ENCODE measurements at places on chromosomes 13 and 19.
A peak's percentile ranks its signal among the peaks of the same experiment; 100 is the strongest.

DNA sequence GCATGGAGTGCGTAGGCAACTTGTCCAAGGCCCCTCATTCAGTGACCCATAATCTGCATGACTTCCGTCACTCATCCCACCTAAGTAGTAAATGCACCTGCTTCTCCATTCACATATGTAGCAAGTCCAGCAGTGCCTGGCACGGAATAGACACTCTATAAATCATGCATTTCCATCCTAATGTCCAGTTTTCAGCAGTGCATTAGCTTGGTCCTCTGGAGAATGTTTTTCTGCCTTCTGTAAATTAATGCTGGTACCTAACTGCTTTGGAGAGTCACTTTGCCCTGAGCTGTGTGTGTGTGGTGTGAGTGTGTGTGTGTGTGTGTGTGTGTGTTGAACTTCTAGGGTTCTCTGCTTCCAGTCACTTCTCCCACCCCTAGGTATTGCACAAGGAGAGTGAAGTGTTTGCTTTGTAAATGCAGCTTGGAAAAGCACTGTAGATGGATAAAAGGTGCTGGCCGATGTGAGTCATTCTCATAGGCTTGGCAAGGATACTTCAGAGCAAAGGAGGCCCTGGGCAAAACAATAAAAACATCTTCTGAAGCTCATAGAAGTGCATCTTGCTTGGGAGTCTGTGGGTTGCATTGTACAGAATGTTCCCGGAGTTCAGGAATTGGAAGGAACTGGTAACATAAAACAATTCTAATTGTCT lies 181.8 kb downstream of the KATNAL1 start:
- DNase-seq: no peak

DNA sequence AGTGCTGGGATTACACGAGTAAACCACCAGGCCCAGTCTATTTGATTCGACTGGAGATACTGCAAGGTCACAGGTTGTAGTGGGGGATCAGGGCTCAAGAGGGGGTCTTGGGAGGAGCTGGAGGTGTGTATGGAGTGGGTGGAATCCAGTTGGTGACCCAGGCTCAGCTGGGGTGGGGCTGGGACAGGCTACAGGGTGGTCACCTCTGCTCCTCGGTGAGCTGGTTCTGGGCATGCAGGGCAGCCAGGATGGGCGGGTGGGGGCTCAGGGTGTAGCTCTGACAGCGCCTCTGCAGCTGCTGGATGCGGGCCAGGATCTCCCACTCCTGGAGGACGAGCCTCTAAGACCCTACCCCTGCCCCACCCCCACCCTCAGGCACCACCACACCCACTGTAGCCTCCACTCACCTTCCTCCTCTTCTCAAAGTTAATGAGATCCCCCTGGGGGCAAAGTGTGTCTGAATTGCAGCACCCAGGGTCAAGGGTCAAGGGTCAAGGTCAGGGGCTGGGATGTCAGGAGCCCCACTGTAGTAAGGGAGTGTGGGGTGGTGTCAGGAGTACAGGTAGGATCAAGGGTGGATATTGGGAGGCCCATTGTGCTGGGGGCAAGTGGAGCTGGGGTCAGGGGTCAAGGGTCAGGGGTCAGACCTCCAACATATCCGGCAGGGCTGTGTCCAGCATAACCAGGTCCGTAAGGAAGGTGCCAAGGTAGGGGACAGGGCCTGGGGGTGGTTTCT lies 17.1 kb downstream of the RGL3 start:
- no peak for DNase-seq

DNA sequence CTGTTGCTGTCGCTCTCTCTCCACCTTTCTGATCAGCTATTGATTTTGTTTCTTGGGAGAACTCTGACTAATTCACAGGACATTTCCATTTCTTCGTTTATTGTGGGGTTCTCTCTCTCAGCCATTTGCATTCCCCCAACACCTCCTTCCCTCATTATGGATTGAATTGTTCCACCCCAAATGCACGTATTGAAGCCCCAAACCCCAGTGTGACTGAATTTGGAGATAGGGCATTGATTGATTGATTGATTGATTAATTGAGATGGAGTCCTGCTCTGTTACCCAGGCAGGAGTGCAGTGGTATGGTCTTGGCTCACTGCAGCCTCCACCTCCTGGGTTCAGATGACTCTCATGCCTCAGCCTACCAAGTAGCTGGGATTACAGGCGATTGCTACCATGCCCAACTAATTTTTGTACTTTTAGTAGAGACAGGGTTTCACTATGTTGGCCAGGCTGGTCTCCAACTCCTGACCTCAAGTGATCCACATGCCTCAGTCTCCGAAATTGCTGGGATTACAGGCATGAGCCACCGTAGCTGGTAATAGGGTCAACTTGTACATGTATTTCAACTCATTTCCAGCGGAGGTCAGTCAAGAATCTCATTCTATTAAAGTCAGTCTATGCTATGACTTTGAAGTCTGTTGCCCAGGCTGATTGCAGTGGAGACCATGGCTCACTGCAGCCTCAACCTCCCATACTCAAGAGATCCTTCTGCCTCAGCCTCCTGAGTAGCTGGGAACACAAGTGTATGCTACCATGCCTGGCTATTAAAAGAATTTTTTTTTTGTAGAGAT lies 13.6 kb downstream of the NFILZ start:
- DNase-seq: no peak

DNA sequence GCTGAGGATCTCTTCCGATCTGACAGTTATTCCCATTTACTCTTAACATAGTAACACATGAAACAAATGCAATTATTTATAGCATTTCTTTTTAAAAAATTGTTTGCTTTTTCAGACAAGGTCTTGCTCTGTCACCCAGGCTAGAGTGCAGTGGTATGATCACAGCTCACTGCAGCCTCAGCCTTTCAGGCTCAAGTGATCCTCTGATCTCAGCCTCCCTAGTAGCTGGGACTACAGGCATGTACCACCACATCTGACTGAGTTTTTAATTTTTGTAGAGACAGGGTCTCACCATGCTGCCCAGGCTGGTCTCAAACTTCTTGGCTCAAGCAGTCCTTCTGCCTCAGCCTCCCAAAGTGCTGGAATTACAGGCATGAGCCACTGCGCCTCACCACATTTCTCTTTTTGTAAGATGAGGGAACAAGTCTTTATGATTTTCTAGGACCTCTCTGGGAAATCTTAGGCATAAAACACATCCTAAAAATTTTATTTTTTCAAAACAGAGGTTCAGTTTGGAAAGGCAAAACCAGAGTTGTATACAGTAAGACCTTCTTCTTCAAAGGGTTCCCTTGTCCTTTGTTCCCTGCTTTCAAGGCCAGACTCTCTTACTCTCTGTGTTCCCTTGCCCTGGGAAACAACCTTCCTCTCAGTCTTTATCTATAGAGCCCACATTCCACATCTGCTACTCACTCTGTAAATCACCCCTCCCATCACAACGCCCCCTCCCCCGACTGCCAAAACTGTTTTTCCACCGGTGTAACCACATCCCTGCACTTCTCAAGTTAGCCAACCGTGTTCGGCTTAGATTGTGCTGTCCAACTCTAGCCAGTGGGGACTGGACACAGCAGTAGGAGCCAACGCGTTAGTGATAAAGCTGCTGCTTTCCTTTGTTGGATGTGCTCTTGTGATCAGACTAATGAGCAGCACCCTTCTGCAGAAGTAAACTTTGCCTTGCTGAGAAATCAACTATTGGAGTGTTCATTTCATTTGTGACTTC lies 56.2 kb downstream of the DHRS12 start:
- DNase-seq: no peak

- no peak for DNase-seq
These were observed 110.5 kb downstream of the ZDHHC20 start for GRCh38 chr13:21348488-21349120.

GRCh38 chr13:105463011-105463501 lies 1072.4 kb downstream of the EFNB2 start:
- no peak for DNase-seq

GRCh38 chr13:103263448-103263847 lies 197.2 kb upstream of the SLC10A2 start:
- no peak for DNase-seq

GRCh38 chr13:64778002-64778401 lies 2452.1 kb downstream of the PCDH9 start:
- DNase-seq: no peak

DNA sequence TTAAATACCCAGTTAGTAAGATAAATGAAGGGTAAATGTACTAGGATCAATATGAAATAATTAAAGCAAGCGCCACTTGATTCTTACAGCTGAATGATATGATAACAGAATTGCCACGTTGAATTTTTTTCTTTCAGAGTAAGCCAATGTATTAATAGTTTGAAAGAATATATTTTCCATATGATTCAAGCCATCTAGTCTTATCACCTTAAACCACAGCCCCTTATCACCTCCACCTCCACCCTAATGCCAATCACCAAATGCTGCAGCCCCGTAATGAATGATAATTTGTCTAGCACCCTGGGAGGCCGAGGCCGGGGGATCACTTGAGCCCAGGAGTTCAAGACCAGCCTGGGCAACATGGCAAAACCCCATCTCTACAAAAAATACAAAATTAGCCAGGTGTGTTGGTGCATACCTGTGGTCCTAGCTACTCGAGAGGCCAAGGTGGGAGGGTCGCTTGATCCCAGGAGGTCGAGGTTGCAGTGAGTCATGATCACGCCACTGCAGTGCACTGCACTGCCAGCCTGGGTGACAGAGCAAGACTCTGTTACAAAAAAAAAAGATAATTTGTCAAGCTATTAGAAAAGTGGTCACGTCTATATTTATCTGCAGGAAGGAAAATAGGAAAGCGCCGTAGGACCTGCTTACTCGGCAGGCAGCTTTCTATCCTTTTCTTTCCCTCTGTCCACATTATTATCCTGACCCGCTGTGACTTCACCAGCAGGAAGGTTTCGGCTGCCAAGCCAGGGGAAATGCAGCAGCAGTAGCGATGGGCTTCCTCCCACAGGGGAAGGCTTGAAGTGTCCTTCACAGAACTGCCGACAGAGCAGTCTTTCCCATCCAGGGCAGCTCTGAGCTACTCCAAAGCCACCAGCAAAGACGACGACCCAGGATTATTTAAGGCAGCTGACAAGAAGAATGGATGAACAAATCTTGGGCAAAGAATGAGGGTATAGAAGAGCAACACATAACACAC lies 19.7 kb upstream of the CLN5 start:
- DNase-seq: no peak

GRCh38 chr19:11190501-11190900 lies 6.8 kb downstream of the KANK2 start:
- no peak for DNase-seq

- DNase-seq: no peak
These were observed 1.4 kb downstream of the EPN1 start for GRCh38 chr19:55676383-55676782.

DNA sequence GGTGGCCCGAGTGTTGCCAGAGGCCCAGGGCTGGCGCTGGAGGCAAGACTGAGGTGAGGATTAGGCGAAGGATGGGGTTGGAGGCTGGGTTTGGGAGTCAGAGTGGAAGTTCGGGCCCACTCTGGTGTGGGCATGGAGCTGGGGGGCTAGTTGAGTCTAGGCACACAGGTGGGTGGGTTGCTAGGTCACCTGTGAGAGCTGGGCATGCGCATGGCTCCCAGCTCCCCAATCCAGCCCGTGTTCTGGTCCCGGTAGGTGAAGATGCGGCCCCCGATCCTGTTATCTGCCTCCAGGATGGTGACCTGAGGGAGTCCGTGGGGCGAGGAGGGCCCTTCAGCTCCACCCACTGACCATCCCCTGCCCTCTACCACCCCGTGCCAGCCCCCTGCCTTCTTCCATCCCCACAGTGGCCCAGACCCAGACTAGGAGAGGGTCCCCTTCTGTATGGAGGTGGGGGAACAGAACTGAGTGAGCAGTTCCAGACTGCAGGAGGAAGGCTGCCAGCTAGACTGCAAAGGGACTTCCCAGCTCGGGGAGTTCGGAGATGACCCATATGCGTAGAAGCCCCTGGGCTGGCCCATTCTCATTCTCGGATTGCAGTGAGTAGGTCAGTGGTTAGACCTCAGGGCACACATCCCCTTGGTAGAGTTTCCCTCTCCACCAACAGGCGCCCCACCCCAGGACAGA lies 1.7 kb downstream of the IL4I1 start:
- DNase-seq: peak; percentile 58

DNA sequence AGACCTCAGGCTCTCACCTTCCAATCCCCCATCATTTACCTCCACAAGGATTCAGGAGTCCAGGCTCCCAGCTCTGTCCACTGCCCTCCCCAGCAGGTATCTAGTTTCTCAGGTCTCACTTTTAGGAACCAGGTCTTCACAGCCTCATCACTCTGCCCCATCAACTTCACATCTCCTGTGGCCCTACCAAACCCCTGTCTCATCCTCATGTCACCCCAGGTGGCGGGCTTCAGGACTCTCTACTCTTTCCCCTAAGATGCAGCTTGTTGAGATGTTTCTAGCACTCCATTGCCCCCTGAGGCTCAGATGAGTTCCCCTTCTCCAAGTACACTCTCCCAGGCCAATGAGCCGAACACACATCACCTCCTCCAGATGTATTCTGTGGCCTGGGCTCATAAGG lies 1.5 kb downstream of the PPFIA3 start:
- DNase-seq: no peak

- peak; percentile 99 for DNase-seq
These were observed at the start of gene TRIM28 for GRCh38 chr19:58543826-58544590. TRIM28 (plus strand) TSS chr19:58544064; CDS start chr19:58544758, 694 bp downstream.

- DNase-seq: no peak
These were observed 2.0 kb downstream of the CDC34 start for GRCh38 chr19:533364-534058.

DNA sequence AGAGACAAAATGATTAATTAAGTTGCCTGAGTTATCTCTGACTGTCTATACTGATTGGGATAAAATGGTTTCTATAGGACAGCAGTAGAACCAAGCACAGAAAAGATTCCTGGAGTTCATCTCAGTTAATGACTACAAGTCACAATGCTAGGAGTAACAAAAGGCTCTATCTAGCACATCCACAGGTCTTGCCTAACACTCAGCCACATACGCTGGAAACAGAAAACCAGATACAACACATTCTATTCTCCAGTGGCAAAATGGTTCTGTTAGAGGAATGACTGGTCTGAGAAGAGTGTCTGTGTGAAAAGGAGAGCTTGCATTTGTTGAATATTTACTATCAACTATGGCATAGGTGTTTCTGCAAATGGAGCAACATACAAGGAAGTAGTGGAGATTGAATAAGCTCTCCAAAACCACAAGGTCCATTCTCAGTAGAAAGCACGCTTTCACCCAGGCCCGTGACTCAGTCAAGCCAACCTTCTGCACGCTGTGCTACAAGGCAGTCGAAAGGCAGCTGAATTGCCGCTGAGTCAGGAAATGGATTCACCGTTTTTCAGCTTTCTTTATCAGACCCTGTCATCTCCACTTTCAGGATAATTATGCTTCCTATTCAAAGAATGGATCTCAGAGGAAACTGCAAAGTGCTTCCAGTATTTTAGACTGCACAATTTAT lies 761.5 kb downstream of the EFNB2 start:
- no peak for DNase-seq

GRCh38 chr19:19420570-19421298 lies 15.3 kb downstream of the GATAD2A start:
- no peak for DNase-seq

GRCh38 chr19:47786566-47786965 lies 8.1 kb downstream of the SELENOW start:
- DNase-seq: no peak

DNA sequence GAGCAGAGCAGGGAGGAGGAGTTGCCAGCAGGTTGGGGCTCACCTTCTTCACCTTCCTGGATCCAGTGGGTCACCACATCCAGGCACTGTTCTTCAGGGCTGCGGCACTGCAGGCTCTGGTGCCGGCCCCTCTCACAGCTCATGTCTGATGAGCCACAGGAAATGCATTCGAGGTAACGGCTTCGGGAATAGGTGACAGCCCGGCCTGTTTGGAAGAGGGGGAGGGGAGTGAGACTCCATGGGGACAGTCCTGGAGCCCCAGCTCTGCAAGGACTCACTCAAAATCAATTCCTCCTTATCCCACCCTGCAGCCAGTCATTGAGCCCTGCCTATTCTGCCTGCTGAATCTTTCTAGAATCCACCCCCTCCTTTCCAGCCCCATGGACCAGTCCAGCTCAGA lies 13.5 kb downstream of the PLAUR start:
- DNase-seq: no peak

All from sciatic nerve (tissue), 2 donors.